Lung microvascular endothelial cell (primary cell): ENCODE measurements at places on chromosomes 6 and 20. TPM values are rescaled to one million over a fixed set of nuclear protein-coding genes. Genes with fewer than 3 reads are reported as not detected.

DNA sequence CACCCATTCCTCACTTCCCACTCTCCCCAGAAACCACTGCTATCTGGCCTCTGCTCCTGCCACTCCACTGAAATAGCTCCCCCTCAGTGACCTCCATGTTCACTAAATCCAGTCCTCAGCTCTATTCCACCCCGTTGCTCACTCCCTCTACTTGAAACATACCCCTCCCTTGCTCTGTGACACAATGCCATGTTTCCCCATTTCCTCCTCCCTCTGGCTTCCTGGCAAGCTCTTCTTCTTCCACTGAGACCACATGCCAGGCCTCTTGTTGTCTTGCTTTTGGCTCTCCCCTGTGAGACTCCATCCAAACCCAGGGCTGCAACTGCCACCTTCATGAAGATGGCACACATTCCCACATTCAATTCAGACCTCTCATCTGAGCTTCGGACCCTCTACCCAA is 13.9 kb downstream of the TMEM151B start:
- DNase-seq, result no peak

DNA sequence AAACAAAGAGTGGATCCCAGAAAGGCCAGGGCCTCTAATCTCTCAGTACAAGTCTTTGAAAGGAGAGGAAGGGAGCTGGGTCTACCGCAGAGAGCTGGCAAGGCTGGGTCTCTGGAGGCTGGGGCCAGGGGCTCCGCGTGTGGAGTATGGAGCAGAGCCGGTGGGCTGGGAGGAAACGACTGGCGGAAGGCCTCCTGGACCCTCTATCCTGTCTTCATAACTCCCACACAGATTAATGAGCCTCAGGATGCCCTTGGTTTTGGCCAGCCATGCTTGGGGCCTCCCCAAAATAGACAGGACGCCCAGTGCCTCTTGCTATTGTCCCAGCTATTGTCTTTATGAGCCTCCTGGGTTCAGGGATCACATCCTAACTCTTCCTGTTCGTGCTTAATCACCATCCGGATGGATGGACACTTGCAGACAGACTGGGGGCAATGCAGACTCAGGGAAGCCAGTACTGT is 306.4 kb downstream of the DHX35 start:
- DNase-seq, result peak; percentile 31

- peak; percentile 18 for DNase-seq
Observed at GRCh38 chr20:10708351-10709185, 34.8 kb upstream of the JAG1 start.

GRCh38 chr6:32152769-32153563 is 975 bp upstream of the PPT2 start:
- peak; percentile 57 for DNase-seq

GRCh38 chr6:140029551-140029950 is 655.1 kb upstream of the CITED2 start:
- peak; percentile 46 for DNase-seq

DNA sequence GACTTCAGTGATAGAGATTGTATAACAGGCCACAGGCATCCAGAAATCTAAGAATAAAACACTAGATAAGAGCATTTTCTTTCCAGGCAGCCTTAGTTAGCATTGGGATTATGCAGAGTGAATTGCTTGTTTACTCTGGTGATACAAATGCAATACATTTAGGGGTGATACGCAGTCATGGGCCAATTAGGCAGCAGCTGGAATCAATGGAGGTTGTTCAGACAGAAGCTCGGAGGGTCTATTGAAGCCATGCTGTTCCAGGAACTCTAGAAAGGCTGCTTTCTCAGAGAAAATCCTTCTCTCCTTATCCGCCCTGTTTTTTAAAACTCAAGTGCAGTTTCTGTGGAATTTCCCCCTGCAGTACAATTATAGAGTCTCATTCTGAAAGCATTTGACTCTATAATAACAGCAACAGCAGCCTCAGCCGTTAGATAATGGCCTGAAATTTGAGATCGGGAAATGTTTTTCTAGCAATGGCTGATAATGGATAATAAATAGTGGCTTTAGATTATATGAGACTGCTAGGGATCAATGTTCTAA is 364.3 kb upstream of the HS3ST5 start:
- DNase-seq, result no peak

Gene SIRPB1
- total RNA-seq, result 0.22 and 0.40 TPM in 2 replicates

Gene PRKN
- under 0.01 and 0.40 TPM in 2 replicates for total RNA-seq
